ENCODE measurements at places on chromosomes 5 and 9. TPM values are rescaled to one million over a fixed set of nuclear protein-coding genes. Genes with fewer than 3 reads are reported as not detected.

DNA sequence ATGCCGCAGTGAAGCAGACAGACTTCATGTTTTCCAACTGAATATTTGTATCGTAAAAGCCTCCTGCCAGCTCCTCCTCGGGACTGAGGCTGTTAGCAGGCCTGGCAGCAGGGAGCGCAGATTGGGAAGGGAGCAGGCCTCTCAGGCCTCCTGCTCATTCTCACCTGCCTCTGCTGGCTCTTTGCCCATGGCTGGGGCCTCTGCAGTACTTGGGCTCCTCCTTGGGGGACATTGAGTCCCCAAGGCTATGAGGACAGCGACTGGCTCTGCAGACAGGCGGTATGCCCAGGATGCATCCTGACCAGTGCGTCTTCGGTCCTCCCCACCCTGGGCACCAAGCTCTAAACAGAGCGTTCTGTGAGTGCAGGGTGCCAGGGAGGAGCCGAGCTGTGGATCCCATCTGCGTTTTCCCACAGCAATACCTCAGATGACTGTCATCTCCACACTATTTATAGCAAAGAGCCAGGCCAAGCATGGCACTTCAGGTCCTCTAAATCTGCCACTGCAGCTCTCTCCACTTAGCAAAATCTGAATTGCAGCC, 38.7 kb downstream of the TSTD2 start:
- H3K27me3 ChIP-seq: peaks cover 6% of the 10 kb centered on the region
- no peaks in the 10 kb centered on the region for H3K4me1 ChIP-seq
- DNase-seq: no peak
- no peak overlapping the region for H3K4me3 ChIP-seq

- H3K27me3 ChIP-seq: no peaks in the 10 kb centered on the region
- no peak for DNase-seq
- H3K4me3 ChIP-seq: no peak overlapping the region
- peaks cover 7% of the 10 kb centered on the region for H3K4me1 ChIP-seq
- no peaks in the 10 kb centered on the region for H3K36me3 ChIP-seq
Observed at GRCh38 chr5:14141764-14142163, 1.4 kb upstream of the TRIO start.

DNA sequence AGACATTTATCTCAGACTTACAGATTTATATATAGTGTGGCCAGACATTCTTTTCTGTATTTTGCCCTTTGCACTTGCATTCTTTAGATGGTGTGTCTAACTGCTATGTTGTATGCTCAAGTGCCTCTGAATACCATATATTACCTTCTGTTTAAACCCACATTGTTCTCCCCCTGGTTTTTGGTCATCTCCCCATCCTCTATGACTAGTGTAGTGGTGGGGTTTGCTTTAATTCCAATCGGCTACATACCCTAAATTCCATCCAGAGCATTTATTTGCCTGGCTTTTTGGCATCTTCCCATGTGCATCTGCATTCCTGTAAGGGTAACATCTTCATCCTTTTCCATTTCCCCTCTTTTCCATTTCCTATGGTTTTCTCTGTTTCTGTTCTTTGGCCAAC, 271.0 kb upstream of the SLC30A5 start:
- DNase-seq: no peak
- no peak overlapping the region for H3K27ac ChIP-seq
- H3K4me3 ChIP-seq: no peak overlapping the region
- no peaks in the 10 kb centered on the region for H3K4me1 ChIP-seq
- no peaks in the 10 kb centered on the region for H3K27me3 ChIP-seq

The PLK2 gene
- 32.1 TPM for total RNA-seq

DNA sequence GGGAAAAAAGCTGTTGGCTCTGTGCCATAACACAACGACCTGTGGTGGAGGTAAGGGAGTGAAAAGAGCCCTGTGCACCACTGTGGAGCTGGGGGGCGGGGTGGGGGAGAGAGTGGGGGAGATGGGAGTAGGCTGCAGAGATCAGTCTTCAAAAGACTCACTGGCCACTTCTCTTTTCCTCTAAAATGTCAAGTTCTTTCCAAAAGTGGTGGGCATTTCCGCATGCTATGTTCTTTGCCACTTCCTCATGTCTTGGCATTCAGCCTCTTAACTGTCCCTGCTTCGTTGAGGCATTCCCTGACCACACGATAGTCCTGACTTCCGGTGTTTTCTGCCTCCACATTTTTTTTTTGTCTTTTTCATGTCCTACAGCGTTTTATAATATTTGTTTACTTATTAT, 2.4 kb upstream of the PPP2R2B start:
- no peaks in the 10 kb centered on the region for H3K36me3 ChIP-seq
- peaks cover 23% of the 10 kb centered on the region for H3K4me1 ChIP-seq
- no peak overlapping the region for H3K4me3 ChIP-seq
- peaks cover 12% of the 10 kb centered on the region for H3K27me3 ChIP-seq

DNA sequence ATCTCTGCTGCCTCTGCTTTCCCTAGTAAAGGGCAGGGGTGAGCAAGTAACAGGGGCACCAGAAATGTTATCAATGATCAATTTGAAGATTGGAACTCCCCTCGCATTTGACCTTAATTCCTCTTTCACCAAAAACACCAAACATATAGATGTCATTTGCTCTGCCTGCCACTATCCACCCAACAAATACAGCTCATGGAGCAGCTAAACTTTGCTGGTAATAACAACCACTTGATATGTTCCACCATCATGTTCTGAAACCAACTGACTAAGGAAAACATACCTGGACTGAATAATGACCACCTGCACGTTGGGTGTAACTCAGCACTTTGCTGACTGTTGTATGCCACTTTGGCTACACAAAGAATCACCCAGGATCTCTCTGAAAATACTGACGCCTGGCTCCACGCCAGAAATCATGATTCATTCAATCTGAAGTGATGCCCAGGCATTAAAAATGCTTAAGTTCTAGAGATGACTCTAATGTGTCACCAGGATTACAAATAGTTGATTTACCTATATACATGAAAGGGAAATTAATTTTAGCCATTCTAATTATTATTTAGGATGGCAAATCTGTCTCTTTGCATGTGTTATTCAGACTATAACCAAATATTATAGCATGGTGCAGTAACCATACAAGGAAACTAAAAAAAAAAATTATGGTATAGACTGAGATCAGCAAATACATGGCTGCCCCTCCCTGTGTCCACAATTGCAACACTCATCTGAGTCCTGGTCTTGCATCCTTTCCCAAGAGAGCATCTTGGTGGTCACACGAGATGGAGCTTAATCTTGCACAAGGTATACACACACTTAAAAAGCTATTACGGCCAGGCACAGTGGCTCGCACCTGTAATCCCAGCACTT, 43.1 kb upstream of the TTC39B start:
- no peak for DNase-seq
- H3K27ac ChIP-seq: no peak overlapping the region
- H3K4me3 ChIP-seq: no peak overlapping the region
- H3K27me3 ChIP-seq: no peaks in the 10 kb centered on the region
- H3K36me3 ChIP-seq: no peaks in the 10 kb centered on the region

The IFNE gene
- total RNA-seq: not detected

The XPA gene
- total RNA-seq: 23.9 TPM

The C9orf43 gene
- 0.98 TPM for total RNA-seq

The IL17B gene
- total RNA-seq: not detected

DNA sequence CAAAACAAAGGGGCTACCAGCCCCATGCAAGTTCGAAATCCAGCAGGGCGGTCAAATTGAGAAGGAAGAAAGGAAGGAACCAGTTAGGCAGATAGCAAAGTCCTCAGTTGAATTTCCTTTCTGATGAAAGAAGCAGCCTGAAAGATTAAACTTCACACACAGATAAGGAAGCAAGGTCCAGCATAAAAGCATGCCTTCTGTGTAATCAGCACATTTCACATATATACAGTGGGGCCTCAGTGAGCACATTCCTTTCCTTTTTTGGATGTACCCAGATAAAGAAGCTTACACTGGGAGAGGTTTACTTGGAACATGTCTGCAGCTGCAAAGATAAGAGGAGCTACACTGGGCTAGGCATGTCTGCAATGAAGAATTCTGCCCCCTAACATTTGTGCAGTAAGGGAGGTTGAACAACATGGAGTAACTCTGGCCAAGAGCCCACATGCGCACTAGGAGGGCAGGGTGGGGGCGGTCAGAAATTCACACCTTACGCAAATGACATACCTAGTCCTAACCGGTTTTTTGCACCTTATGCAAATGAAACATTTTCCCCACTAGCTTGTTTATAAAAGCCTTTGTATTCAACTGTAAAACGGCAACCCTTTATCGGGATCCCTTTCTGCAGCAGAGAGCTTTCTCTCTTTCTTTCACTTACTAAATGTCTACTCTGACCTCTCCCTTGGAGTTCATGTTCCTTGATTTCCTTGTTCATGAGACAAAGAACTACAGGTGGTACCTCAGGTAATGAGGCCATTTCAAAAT, 149.7 kb upstream of the FBXL17 start:
- no peak overlapping the region for H3K4me3 ChIP-seq
- no peaks in the 10 kb centered on the region for H3K36me3 ChIP-seq
- DNase-seq: no peak
- no peaks in the 10 kb centered on the region for H3K4me1 ChIP-seq

The GMCL2 gene
- not detected for total RNA-seq
